Caki2 (cell line): ENCODE measurements at places on chromosomes 1 and 21.

- DNase-seq = no peak
Measured at GRCh38 chr1:172472495-172472894, 28.6 kb upstream of the PIGC start.

DNA sequence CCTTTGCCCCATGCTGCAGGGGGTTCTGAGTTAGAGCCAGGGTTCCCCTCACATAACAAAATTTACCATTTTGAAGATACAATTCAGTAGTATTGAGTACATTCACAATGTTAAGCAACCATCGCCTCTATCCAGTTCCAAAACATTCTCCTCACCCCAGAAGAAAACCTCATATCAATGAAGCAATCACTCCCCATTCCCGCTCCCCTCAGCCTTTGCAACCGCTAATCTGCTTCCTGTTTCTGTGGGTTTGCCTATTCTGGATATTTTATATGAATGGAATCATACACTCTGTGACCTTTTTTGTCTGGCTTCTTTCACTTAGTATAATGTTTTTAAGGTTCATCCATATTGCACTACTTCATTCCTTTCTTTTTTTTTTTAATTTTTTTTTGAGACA lies 32.9 kb downstream of the SERINC2 start:
- DNase-seq = no peak

GRCh38 chr1:207628776-207629175 lies 16.2 kb upstream of the CR1L start:
- no peak for DNase-seq

- DNase-seq = no peak
Measured at GRCh38 chr1:228314658-228315483, 91.8 kb downstream of the TRIM11 start.

DNA sequence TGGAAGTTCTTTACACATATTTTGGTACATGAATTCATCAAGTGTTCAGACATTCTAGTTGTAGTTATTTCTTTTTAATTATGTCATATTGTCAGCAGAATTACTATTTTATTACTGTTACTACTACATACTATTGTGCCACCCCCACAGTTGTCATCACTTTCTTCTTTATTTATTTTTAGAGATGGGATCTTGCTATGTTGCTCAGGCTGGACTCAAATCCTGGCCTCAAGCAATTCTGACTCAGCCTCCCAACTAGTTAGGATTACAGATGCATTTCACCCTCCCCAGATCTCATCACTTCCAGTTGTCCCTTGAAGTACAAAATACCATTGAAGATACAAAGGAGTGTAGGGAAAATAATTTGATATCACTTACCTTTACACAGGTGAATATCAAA lies 258.0 kb downstream of the KCTD3 start:
- no peak for DNase-seq
